ENCODE measurements at places on chromosomes 3 and 15.

- peak; percentile 33 for DNase-seq
Observed at GRCh38 chr3:185796431-185797107, 28.3 kb downstream of the IGF2BP2 start.

DNA sequence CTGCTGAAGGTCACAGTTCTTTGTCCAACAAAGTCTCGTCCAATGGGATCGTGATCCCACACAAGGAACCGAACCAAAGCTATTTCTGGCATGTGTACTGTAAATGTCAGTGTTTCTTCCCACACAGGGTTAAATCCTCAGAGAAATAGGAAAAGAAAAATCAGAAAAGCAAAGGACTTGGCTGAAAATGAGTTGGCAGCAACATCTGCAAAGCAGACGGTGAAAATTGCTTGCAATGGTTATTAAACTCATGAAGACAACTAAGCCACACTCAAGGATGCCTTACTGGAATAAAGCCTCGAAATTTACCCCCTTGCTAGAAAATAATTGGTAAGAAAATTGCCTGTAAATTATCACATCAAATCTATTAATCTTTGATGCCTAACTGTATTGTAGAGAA, 195.2 kb upstream of the STRIT1 start:
- no peak for DNase-seq

DNA sequence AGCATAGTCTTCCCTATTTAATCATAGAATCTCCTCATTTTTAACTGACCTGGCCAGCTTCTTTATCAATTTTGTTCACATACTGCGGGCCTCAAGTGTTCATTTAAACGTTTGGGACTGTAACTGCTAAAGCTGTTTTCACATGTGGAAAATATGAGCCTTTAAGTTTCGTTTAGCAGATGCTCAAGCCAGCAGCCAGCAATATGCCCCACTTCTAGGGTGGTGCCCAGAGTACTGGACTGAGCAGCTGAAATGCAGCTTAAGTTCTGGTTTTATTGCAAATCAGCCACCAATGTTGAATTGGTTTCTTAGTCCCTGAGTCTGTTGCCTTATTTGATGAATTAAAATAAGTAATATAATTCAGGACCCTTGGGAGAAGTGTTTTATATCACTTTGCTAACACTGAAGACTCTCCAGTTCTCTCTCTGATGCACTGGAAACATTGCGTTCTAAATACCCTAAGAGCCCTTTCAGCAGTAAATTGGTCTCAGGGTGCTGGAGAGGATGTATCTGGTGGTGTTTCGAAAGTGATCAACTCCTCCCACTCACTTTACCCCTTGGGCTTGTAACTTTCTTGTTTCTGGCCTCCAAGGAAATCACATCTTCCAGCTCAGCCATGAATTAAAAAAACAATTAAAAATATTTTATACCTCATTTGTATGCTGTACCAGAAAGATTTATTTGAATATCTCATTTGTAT, 61.7 kb downstream of the B3GALNT1 start:
- DNase-seq = no peak

GRCh38 chr3:188266562-188267274, 112.8 kb downstream of the LPP start:
- DNase-seq = peak; percentile 76

DNA sequence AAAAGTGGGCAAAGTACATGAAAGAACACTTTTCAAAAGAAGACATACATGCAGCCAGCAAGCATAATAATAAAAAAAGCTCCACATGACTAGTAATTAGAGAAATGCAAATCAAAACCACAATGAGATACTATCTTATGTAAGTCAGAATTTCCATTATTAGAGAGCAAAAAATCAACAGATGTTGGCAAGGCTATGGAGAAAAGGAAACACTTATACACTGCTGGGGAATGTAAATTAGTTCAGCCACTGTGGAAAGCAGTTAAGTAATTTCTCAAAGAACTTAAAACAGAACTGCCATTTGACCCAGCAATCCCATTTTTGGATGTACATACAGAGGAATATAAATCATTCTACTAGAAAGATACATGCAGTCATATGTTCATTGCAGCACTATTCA, 360.7 kb downstream of the NSUN3 start:
- peak; percentile 25 for DNase-seq

Data from foreskin fibroblast (primary cell).